A549 treated with AZD2906 at 1 μM for 4 hours (cell line): ENCODE measurements at places on chromosomes 2 and 18. TPM values are rescaled to one million over a fixed set of nuclear protein-coding genes. Genes with fewer than 3 reads are reported as not detected.

Gene MLPH
- 232 to 335 TPM (median 309 TPM) in 5 replicates for total RNA-seq

Gene ACTG2
- 0.26 to 0.40 TPM (median 0.31 TPM) in 5 replicates for total RNA-seq

Gene REG3A
- not detected in 5 replicates for total RNA-seq

Gene RUFY4
- 0.08 TPM in 1 of 5 replicates, not detected in the others for total RNA-seq

Gene RBBP8
- total RNA-seq, result 19.5 to 28.6 TPM (median 19.8 TPM) in 5 replicates
